ENCODE measurements at places on chromosomes 3 and 15.
A peak's percentile ranks its signal among the peaks of the same experiment; 100 is the strongest.

GRCh38 chr3:47348411-47349154 lies 32.2 kb upstream of the PTPN23 start:
- no peak for DNase-seq

- DNase-seq, result no peak
Observed at GRCh38 chr3:66957367-66957766, 40.7 kb upstream of the KBTBD8 start.

DNA sequence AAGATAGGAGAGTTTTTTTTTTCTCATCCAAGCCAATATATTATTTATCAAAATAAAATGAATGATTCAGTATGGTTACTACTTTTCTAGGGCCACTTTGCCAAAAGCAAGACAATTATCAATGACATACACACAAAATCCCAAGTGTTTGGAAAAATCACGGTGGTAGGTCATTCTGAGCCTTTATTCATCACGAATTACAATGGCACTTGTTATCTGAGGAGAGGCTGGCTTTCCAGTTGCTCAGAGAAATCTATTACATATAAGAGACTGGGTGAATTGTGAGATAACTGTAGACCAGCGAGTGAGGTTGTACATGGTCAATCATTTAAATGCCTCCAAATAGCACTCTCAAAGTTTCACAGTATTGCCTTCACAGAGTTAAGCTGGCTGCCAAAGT lies 20.4 kb upstream of the FGF12 start:
- DNase-seq, result no peak

DNA sequence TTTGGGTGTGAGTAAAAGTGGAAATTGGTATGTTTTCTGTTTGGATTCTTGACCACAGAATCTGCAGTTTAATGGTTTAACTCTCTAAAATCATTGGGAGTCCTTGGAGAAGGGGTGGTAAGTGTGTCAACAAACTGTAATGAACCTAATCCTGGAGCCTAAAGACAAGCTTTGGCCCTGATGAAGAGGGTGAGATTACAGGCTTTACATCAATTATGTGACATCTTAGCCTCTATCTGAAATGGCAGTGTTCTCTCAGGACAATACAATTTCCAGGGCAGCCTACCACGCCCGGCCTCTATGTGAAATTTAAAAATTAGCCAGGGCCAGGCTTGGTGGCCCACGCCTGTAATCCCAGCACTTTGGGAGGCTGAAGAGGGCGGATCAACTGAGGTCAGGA lies 4.3 kb upstream of the PKM start:
- no peak for DNase-seq

DNA sequence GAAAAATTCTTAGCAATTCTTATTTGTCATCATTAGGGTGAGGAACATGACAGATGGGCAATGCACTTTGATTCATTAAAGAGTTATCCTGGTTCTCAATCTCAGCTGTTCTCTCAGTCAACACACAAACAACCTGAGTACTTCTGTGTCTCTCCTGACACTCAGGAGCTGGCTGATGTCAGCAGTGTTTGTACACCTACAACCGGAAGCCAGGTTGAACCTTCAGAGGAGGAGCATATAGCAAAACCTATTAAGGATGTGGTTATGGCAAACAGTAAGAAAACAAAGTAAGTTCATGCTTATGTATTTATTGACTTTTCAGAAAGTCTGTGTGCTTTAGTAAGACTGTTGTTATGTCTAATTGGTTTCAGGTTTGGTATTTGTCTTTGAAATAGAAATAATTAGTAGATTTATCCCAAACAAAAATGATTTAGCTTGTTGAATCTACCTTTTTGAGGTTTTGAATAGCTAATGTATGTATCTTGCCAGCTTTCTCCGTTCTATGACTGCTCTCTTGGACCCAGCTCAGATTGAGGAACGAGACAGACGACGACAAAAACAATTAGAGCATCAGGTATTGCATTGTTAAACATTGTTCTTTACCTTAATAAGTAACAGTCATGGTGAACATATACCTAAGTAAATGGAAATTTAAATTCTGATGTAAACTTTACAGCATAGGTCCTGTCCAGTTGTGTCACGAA lies 36.6 kb downstream of the CCDC66 start:
- DNase-seq, result no peak

GRCh38 chr3:118618247-118619040 lies 416.2 kb downstream of the IGSF11 start:
- no peak for DNase-seq

- DNase-seq, result no peak
Observed at GRCh38 chr15:66032006-66032405, 162.7 kb downstream of the RAB11A start.

GRCh38 chr15:38648121-38648843 lies 83.7 kb upstream of the RASGRP1 start:
- DNase-seq, result no peak

- peak; percentile 85 for DNase-seq
Observed at GRCh38 chr3:127791221-127791913, 30.9 kb downstream of the MGLL start.

GRCh38 chr3:189900578-189900977 lies 220.1 kb downstream of the P3H2 start:
- no peak for DNase-seq

- DNase-seq, result no peak
Observed at GRCh38 chr3:195805181-195805580, 6.5 kb downstream of the MUC4 start.

DNA sequence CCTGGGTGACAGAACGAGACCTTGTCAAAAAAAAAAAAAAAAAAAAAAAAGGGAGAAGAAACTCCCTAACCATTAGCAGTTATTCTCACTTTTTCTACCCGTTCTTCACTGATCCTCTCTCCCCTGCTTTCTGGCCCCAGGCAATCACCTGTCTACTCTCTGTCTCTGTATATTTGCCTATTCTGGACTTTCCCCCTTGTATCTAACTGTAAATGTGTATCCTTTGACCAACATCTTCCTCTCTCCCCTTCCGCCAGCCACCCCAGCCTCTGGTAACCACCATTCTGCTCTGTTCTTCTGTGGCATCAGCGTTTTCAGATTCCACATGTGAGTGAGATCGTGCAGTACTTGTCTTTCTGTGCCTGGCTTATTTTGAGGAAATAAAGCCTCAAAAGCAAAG lies 6.9 kb downstream of the CYFIP1 start:
- no peak for DNase-seq

DNA sequence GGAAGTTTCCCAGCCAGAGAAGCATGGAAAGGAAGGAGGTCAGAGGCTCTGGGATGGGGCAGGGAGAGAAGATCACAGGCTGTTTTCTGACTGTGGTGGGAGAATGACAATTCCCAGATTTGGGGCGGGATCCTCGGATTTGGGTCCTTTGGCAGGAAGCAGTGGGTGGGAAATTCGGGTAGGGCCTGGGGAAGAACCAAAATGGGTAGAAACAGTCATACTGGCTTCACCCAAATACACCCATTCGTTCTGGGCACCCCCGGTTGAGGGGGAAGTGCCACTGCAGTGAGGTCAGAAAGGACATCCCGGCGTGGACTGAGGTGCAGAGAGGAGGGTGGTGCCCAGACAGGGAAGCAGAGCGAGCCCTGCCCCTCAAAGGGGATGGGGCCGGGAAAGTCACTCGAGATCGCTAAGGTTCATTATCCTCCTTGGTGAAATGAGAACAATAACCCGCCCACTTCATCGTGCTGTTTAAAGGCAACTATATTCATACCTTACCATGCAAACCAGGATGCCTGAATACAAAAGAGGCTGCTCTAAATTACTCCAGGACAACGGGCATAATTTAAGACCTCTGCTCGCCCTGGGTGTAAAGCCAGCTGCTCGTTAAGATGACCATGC lies 28.8 kb downstream of the TNK2 start:
- DNase-seq, result no peak

GRCh38 chr3:62242831-62243509 lies 130.4 kb downstream of the FEZF2 start:
- no peak for DNase-seq

- peak; percentile 68 for DNase-seq
Observed at GRCh38 chr15:70974004-70974832, 81.6 kb downstream of the LRRC49 start.

DNA sequence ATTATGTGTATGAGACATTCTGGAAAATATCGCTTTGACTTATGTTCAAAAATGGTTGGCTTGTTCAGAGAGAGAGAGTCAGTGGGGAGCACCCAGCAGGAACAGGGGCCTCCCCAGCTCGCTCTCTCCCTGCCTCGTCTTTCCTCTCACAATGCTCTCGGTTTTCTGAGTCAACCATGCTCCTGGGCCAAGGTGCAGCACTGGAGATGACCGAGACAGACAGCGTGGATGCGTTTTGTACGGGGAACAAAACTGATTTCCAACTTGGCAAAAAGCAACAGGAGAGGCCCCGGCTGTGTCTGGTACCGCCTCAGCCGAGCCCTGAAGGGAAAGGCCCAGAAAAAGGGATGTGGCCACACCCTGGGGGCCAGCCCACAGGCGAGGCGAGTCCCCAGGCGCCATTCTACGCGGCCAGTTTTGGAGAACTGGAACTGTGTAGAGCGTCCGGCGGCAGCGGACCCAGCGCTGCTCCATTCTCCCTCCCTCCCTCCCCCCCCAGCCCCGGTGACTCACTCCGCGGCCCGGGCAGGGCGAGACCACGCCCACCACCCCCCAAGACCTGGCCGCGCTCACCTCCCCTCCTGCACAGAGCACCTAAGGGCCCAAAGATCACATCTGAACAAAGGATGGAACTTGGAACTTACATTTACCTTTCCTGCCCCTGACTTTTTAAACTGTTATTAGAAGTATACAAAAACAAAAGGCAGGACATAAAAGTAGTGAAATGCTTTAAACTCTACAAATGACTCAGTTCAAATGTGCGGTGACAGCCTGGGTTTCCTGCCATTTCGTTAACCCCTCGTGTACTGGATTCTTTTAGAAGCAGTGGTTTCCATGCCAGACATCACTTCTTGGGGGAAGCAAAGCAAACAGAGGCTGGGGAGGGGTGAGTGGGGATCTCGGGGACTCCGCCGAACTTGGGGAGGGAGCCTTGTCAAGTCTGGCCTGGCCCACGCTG lies 12.7 kb downstream of the ATP10A start:
- DNase-seq, result peak; percentile 95

- DNase-seq, result no peak
Observed at GRCh38 chr3:69423463-69424155, 37.7 kb upstream of the FRMD4B start.

DNA sequence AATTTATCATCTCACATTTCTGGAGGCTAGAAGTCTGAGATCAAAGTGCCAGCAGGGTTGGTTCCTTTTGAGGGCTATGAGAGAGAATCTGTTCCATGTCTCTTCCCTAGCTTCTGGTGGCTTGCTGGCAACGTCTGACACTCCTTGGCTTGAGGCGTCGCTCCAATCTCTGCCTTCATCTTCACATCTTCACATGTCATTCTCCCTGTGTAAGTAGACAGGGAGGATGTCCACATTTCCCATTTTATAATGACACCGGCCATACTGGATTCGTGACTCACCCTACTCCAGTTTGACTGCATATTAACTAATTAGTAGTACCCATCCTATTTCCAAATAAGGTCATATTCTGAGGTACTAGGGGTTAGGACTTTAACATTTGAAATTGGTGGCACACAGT lies 17.5 kb upstream of the ARHGAP31 start:
- DNase-seq, result no peak

GRCh38 chr3:174538151-174538550 lies 321.0 kb upstream of the NAALADL2 start:
- DNase-seq, result no peak

DNA sequence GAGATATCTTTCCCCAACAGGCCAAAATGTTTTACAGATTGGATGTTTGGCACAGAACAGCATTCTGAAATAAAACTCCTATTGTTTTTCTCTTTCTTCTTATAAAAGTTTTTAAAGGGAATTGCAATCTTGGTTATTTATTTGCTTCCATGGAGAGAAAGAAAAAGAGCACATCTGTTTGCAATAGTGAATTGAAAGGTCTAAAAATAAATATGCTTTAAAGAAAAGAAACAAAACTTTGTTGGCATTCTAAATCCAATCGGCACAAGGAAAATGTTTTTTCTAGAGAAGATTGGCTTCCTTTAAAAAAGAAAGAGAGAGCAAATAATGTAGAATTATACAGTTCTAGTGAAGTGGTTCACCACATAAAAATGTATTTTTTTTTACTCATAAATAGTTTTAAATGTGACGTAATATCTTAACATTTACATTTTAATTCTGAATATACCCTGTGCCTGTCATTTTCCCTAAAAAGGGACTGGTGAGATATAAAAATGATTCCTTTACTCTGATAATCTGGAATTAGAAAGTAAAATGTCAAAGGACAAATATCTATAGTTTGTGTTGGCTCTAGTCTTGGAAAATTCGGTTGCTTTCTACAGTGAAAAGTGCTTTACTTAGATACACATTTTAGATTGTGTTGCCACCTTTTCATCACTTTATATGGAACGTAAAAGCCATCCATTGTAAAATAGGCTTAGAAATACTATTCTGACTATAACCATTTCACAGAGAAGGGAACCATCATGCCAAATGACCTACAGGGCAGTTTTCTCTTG lies 257.4 kb upstream of the CBLB start:
- DNase-seq, result peak; percentile 65

DNA sequence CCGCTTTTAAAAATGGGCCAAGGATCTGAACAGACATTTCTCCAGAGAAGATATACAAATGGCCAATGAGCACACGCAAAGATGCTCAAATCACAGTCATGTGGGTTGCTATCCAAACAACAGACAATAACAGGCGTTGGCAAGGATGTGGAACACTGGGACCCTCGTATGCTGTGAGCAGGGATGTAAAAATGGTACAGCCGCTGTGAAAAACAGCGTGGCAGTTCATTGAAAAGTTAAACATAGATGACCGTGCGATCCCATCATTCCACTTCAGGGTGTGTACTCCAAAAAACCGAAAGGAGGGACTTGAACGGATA lies 6.7 kb upstream of the LRRC15 start:
- DNase-seq, result no peak

- DNase-seq, result no peak
Observed at GRCh38 chr3:129579991-129580390, 26.5 kb downstream of the PLXND1 start.

- DNase-seq, result no peak
Observed at GRCh38 chr3:141272906-141273662, 41.5 kb downstream of the PXYLP1 start.

DNA sequence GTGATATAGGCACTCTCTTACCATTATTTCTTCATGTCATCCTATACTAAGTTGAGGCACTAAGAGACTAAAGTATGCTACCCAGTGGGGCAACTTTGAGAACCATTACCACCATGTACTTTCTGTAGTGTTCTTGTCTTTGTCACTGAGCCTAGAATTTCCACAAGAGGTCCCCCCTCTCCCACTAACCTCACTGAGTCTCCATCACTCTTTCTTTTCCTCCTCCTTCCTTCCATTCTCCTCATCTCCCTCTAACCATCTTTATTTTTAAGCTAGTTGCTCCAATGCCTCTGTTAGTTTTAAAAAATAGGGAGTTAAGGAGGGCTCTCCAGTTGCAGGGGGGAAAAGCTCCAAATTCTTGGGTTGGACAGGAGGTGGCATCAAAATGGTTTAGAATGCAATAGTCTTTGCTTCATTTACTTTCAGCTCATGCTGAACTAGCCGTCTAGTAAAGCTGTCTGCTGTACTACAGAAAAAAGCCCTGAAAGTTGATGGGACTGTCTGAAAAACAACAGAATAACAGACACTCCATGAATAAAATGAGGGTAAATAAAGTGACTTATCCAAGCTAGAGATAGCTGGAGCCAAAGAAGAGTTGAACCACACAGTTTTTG lies 85.1 kb upstream of the MYRIP start:
- DNase-seq, result no peak
